Osteoblast (primary cell): ENCODE measurements at places on chromosomes 2 and 18. TPM values are rescaled to one million over a fixed set of nuclear protein-coding genes. Genes with fewer than 3 reads are reported as not detected.

LRRC30 gene
- total RNA-seq: not detected in 2 replicates

DNER gene
- total RNA-seq: 0.36 and 1.2 TPM in 2 replicates

CPO gene
- total RNA-seq: not detected in 2 replicates

DTYMK gene
- total RNA-seq: 12.7 and 14.1 TPM in 2 replicates

LYPD6 gene
- total RNA-seq: under 0.01 and 0.59 TPM in 2 replicates

CHST9 gene
- total RNA-seq: not detected in 2 replicates

NT5DC4 gene
- total RNA-seq: not detected in 2 replicates

LOXL3 gene
- 64.8 and 97.4 TPM in 2 replicates for total RNA-seq

CFC1 gene
- total RNA-seq: not detected in 2 replicates

AQP4 gene
- total RNA-seq: not detected in 2 replicates

FAM110C gene
- not detected in 2 replicates for total RNA-seq

FKBP1B gene
- total RNA-seq: 2.7 and 3.3 TPM in 2 replicates

CCL20 gene
- 1.1 and 1.2 TPM in 2 replicates for total RNA-seq

REG1B gene
- not detected in 2 replicates for total RNA-seq

ANTXR1 gene
- 123 and 134 TPM in 2 replicates for total RNA-seq

FAM228B gene
- 11.6 and 13.8 TPM in 2 replicates for total RNA-seq

TRABD2A gene
- 2.9 and 3.5 TPM in 2 replicates for total RNA-seq

ARHGAP25 gene
- total RNA-seq: under 0.01 and 0.29 TPM in 2 replicates

MREG gene
- 1.1 and 1.8 TPM in 2 replicates for total RNA-seq

CENPA gene
- total RNA-seq: 2.2 and 2.9 TPM in 2 replicates

RAB27B gene
- total RNA-seq: 55.7 and 99.0 TPM in 2 replicates

TMEM247 gene
- total RNA-seq: not detected in 2 replicates

C1QL2 gene
- not detected in 2 replicates for total RNA-seq

SRBD1 gene
- total RNA-seq: 17.4 and 22.1 TPM in 2 replicates

TMEM169 gene
- 0.36 and 0.88 TPM in 2 replicates for total RNA-seq

SERPINB3 gene
- not detected in 2 replicates for total RNA-seq

MFSD2B gene
- 0.36 TPM in 1 of 2 replicates, not detected in the other for total RNA-seq

DQX1 gene
- not detected in 2 replicates for total RNA-seq

CABLES1 gene
- total RNA-seq: 13.0 and 16.8 TPM in 2 replicates

FTCDNL1 gene
- total RNA-seq: 4.7 and 5.0 TPM in 2 replicates

STK16 gene
- total RNA-seq: 29.5 and 31.8 TPM in 2 replicates

FOXD4L1 gene
- under 0.01 and 0.29 TPM in 2 replicates for total RNA-seq

SERPINB8 gene
- total RNA-seq: 30.4 and 31.8 TPM in 2 replicates

PLGLB2 gene
- total RNA-seq: 2.5 and 3.2 TPM in 2 replicates

UGT1A6 gene
- not detected in 2 replicates for total RNA-seq

NEU2 gene
- not detected in 2 replicates for total RNA-seq

RGPD4 gene
- total RNA-seq: under 0.01 TPM in 1 of 2 replicates, not detected in the other

SH3RF3 gene
- 14.7 and 14.8 TPM in 2 replicates for total RNA-seq
